Stimulated activated naive CD4-positive, alpha-beta T cell (primary cell): ENCODE measurements at places on chromosomes 6 and 20.
A peak's percentile ranks its signal among the peaks of the same experiment; 100 is the strongest.

- DNase-seq: no peak
Observed at GRCh38 chr6:154510144-154510905, at the start of gene CNKSR3. TSS of gene CNKSR3 (minus strand) at chr6:154510685. CDS start at chr6:154510114, 571 bp downstream.

- no peak for DNase-seq
Observed at GRCh38 chr20:59977086-59977485, 18.9 kb downstream of the CDH26 start.

- DNase-seq: no peak
Observed at GRCh38 chr6:18293076-18293904, 29.0 kb upstream of the DEK start.

- no peak for DNase-seq
Observed at GRCh38 chr20:11112832-11113231, 439.0 kb upstream of the JAG1 start.

DNA sequence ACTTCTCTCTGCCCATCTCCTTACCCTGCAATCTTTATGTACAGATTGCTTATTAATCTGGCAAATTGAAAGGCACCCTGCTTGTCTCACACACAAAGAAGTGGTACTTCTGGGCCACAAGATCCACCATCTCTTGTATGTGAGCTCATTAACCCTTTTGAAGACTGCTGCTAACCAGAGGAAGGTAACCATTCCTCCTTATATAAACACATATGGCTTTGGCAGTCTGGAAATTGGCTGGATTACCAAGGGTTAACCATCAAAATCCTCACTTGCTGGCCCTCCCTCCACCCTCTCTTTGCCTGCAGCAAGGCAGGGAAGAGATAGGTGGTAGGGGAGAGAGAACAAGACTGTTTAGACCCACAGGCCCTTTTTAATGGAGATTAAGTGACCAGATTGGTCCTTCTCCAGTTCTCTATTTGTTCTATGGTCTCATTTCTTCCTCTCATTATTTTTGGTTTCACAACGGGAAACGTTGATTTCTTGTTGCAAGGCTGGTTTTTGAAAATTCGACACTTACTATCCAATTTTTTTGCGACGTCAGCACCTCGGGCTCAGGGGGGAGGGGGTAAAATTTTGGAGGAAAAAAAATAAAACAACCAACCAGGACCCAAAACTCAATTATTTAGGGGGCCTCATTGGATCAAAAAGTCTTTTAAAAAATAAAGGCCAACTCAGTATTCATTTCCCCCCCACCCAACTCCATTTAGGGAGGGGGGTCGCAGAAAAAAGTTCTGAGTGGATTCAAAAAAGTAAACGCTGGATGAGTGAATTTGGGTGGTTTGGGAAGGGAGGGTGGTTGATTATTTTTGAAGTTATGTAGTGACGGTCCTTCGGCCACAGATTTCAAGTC is 859 bp downstream of the PPP1R10 start:
- DNase-seq: peak; percentile 29

DNA sequence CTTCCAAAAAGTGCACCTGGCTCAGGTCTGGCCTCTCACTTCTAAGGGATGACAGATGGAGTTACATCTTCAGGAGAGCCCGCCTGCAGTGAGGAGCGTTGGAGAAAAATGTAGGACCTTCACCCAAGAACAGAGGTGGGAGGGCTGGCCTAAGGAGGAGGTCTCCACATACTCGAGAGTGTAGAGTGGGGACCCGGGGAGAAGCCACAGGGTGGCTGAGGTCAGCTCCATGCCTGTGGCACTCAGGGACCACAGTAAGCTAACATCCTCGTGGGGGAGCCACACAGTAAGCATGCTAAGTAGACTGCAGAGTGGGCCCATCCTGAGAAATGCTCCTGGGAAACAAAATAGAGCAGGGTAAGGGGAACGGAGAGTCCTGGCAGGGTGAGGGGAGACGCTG is 24.0 kb downstream of the AAR2 start:
- DNase-seq: no peak

DNA sequence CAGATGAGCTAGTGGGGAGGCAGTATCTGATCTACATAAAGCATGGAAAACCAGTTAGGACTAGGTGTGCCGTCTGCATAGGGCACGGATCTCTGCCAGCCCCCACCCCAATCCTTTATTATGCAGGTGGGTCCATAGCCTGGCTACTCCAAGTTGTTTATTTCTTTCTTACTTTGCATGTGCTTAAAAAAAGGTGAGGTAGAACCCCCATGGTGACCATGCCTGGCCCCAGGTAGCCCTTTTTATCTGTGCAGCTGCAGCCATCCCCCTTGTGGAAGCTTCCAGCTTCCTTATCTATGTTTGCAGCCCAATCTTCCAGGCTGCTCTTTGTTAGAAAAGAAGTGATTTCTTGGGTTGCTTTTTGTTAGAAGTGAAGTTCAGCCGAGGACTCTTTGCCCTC is 9.0 kb upstream of the TREM2 start:
- DNase-seq: no peak

DNA sequence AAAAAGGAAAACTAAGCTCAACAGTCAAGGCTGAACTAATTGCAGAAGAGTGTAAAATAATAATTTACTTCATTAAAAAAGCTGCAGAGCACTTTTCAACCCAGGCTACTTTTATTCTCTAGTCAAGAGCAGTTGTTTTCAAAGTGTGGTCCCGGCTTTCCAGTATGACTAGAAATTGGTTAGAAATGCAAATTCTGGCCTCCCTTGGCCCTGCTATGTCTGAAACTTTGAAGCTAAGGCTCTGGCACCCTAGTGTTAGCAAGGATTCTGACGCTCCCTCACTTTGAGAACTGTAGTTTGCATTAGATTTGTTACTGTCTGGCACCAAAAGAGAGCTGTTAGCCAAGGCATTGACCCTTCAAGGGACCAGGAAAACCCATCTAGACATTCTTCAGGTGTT is 9.5 kb upstream of the NXT1 start:
- no peak for DNase-seq

DNA sequence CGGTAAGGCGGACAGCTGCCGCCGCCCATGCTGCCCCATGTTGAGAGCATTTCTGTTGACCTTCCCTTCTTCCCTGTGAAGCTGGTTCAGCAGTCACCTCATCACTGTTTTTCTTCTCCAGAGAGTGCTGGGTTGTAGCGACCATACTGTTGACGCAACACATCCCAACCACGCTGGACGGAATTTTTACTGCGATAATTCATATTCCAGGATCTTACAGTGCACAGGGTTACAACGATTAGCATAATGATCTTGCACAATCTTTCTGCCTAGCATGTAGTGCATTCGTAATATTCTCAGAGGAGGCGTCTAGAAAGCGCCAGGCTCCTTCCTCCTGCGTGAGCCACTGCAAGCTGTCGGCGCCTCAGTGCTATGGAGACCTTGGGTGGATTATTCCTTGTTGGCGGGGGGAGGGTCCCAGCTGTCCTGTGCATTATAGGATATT is 137.0 kb downstream of the MTHFD1L start:
- DNase-seq: no peak

GRCh38 chr6:99333068-99333467 is 16.4 kb downstream of the FAXC start:
- no peak for DNase-seq

DNA sequence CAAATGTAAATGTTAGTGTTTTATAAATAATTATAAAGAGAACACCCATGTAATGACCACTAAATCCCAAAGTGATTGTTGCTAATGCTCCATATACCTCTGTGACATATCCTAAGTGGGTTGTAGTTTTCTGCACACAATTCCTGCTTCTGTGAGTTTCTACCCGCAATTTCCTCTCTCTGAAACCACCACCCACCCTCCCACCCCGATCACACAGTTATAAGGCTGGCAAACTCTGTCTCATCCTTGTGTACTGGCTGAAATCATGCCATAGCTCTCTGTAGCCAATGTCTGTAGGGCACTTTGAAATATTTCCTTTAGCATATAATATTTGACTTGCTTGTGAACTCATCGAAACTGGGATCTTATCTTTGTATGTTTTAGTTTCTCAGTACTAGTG is 236.6 kb downstream of the PLCB1 start:
- DNase-seq: no peak

- no peak for DNase-seq
Observed at GRCh38 chr20:37994512-37994911, 38.7 kb downstream of the TTI1 start.

- no peak for DNase-seq
Observed at GRCh38 chr20:43096931-43097260, 92.8 kb downstream of the PTPRT start.

DNA sequence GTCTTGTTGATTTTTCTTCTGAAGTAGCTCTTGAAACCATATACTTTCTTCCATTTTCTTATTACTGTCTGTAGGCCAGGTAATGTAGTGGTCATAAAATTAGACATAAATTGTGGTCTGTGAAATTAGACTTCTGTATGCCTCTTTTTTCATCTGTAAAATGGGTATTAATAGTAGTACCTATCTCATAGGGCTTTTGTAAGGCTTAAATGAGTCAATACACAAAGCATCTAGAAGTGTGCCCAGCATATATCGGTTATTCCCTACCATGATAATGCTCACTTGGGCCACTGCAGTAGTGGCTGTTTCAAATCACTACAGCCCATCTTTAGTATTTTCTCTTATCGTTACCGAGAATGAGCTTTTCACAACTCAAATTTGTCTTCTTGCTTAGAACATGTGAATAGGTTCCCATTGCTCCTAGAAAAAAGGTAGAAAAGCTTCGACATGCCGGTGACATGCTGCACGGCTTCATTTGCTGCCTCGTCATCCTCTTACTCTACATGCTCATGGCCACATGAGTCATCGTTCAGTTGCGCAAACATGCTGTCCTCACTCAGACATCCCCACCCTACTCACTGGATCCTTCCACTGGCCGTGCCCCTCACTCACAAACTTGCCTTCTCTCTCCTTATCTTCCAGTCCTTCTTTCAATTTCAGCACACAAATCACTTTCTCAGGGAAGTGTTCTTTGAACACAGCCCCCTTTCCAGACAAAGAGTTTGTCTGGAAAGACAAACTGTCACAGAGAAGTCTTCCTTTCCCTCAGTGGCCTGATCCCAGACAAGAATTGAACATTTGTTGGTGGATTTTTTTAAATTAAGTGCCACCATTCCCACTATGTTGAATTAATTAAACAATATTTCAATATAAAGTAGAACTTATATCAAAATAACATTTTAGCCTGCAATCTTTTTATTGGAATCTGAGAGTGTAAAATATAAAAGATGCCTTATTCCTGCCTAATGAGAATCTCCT is 32.2 kb upstream of the ERVFRD-1 start:
- DNase-seq: no peak

DNA sequence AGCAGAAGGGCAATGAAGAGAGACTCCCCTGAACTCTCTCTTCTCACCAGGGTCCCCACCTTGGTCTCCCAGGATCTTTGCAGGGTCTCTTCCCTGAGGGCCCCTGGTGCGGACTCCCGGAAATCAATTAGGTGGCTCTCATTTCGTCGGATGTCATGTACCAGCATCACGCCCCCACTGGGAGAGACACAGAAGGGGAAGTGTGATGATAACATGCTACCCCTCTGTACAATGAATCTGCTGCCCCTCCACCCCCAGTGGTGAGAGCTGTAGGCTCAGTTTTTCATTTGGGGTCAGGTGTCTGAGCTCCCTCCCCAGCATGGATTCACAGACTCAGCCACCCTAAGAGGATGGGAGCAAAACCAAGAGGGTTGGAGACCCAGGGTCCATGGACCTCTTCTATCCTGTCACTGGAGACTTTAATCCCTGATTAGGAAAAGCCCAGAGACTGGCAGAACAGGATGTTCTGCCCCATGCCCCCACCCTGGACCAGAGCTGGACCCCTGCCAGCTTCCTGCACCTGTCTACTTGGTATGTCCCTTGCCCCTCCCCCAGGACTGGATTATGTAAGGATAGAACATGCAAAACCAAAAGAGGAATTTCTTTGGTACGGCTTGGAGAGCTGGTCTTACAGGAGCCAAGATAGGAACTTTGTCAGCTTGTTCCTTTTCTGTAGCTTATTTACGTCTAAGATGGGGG is 11.1 kb downstream of the GGT7 start:
- DNase-seq: no peak

DNA sequence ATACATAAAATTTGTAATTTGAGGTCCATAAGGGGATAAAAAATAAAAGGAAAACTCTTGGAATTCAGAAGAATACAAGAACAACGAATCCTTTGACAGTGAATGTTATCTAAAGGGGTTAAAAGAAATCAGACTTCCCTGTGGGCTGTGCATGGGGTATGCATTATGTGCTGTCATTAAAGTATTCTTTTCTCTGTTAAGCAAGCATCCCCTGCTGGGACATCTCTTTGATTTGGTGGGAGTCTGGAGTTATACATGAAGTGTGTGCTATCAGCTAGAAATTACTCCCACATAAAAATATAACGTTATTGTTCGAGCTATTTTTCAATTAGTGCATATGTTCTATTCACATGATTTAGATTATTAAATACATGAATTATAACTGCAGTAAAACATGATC is 195.2 kb downstream of the CENPW start:
- no peak for DNase-seq

DNA sequence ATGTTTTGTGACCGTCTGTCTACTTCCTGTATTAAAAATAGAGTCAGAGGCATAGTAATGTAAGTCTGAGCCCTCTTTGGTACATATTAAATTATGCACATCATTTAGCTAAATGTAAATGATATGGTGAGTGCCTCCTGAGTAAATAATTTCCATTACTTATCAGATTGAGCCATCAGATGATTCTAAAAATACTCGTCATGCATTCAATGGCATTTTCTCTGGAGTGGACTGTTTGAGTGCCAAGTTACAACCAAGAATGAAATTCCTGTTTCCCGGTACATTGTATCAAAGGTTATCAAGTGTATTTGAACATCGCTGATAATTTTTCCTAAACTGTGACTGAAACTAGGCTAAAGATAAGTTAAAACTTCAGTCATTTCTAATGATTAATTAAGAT is 81.0 kb downstream of the AKAP7 start:
- DNase-seq: no peak

DNA sequence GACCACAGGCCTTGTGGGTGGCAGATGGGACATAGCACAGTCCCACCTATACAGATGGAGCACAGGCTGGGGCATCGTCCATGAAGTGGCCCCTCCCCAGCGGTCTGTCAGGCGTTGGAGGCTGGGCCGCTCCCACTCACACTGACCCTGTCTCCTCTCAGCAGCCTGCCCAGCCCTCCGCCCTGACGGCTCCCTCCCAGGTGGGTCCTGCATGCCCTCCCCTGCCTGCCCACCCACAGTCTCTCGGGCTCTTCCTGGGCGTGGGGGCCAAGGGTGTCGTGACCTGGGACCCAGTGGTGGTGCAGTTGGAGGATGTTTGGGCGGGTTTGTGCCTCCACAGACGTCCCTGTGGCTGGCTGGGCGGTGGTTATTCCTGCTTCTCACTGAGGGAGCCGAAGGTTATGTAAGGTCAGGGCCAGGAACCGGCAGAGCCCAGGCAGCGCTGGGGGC is 22.3 kb downstream of the COL20A1 start:
- DNase-seq: no peak

- DNase-seq: no peak
Observed at GRCh38 chr6:150380256-150380655, 11.4 kb downstream of the IYD start.

GRCh38 chr6:5464099-5464885 is 203.0 kb downstream of the FARS2 start:
- DNase-seq: no peak

- DNase-seq: no peak
Observed at GRCh38 chr6:19032591-19033295, 645.6 kb downstream of the RNF144B start.
